ENCODE measurements at places on chromosomes 7 and 10. TPM values are rescaled to one million over a fixed set of nuclear protein-coding genes. Genes with fewer than 3 reads are reported as not detected.

- no peaks in the 10 kb centered on the region for H3K36me3 ChIP-seq
- H3K27me3 ChIP-seq: no peaks in the 10 kb centered on the region
- H3K4me3 ChIP-seq: no peak overlapping the region
- no peak overlapping the region for H3K27ac ChIP-seq
- no peaks in the 10 kb centered on the region for H3K4me1 ChIP-seq
Measured at GRCh38 chr10:5668429-5668828, 2.0 kb upstream of the ASB13 start.

DNA sequence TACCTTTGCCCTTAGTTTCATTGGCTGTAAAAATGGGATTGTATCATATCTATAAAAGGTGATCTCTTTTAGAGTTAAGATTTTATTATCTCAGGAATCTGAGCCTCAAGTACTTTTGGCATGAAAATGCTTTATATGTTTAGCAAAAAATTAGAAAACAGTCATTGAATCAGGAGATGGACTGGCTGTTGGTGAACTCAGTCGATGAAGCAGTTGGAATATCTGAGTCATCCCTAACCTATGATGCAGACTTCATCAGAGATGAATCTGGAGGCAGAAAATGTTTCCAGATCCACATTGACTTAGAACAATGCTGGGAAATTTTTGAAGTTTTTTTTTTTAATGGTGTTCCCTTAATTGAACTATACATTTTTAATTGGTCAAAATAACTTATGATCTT, 228.5 kb downstream of the SLC25A13 start:
- no peaks in the 10 kb centered on the region for H3K27me3 ChIP-seq
- no peak for DNase-seq
- no peak overlapping the region for H3K27ac ChIP-seq
- H3K4me1 ChIP-seq: no peaks in the 10 kb centered on the region
- H3K36me3 ChIP-seq: no peaks in the 10 kb centered on the region
- H3K4me3 ChIP-seq: no peak overlapping the region

- no peak overlapping the region for H3K27ac ChIP-seq
- H3K4me3 ChIP-seq: no peak overlapping the region
- DNase-seq: no peak
- H3K27me3 ChIP-seq: no peaks in the 10 kb centered on the region
- H3K4me1 ChIP-seq: peaks cover 6% of the 10 kb centered on the region
- H3K36me3 ChIP-seq: no peaks in the 10 kb centered on the region
Measured at GRCh38 chr10:7580520-7580919, 86.2 kb downstream of the ITIH5 start.

DNA sequence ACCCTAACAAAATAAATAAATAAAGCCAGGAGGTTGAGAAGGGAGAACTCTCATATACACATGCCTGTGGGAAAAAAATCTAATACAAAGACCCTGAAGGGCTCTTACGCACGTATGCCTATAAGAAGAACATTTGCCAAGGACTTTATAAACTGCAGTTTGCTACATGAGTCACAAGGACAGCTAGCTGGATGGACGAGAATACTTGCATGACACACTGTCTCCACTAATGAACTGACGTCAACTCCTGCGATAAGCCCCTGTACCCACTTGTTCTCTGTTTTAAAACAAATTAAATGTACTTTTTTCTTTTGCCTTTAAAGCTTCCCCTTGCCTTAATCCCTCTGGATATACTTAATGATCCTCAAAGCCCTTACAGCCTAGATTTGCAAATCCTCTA, 374.6 kb upstream of the GHITM start:
- H3K27ac ChIP-seq: no peak overlapping the region
- H3K4me3 ChIP-seq: no peak overlapping the region
- no peaks in the 10 kb centered on the region for H3K4me1 ChIP-seq
- no peaks in the 10 kb centered on the region for H3K27me3 ChIP-seq
- DNase-seq: no peak

DEPP1 gene
- total RNA-seq: 659 TPM

HKDC1 gene
- total RNA-seq: 5.9 TPM

CALML5 gene
- total RNA-seq: not detected
